MCF 10A (cell line): ENCODE measurements at places on chromosomes 4 and X. TPM values are rescaled to one million over a fixed set of nuclear protein-coding genes. Genes with fewer than 3 reads are reported as not detected.

- DNase-seq: no peak
- H3K4me3 ChIP-seq: no peak overlapping the region
- H3K4me1 ChIP-seq: no peaks in the 10 kb centered on the region
- H3K27ac ChIP-seq: no peak overlapping the region
- H3K36me3 ChIP-seq: no peaks in the 10 kb centered on the region
These were observed 343.4 kb upstream of the RASGEF1B start for GRCh38 chr4:81814987-81815541.

GRCh38 chrX:14015294-14015693, 14.4 kb downstream of the GEMIN8 start:
- H3K4me3 ChIP-seq: no peak overlapping the region
- no peak for DNase-seq
- H3K27ac ChIP-seq: no peak overlapping the region
- H3K36me3 ChIP-seq: peaks cover 42% of the 10 kb centered on the region

DNA sequence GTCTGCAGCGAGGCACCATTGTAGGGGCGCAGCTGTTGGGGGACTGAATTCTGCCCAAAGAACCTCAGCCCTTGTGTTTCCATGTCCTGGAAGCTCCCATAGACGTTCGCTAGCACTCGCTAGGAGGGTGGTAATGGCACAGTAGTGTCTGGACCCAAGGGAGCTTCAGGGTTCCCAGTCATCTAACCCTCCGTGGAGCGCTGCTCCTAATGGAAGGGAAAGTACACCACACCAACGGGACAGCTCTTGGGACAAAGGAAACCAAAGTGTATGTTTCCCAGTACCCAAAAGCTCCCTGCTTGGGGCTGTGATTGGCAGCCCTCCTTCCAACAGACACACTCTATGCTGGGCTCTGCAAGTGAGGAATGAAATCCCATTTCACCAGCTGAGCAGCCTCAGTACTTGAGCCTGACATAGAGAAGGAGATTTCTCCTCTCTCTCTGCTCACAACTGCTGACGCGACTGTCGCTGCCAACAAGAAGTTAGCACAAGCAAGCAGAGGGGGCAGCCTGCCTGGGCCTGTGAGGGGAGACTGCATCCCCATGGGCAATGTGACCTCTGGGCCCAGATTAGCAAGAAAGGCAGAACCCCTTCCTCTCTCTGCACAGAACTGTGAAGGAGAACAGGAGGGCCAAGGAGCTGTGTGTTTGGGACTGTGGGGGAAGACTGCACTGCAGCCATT, 67.6 kb upstream of the SMARCAD1 start:
- no peaks in the 10 kb centered on the region for H3K4me1 ChIP-seq
- no peak overlapping the region for H3K27ac ChIP-seq
- H3K27me3 ChIP-seq: no peaks in the 10 kb centered on the region
- DNase-seq: no peak
- H3K36me3 ChIP-seq: no peaks in the 10 kb centered on the region

GRCh38 chrX:121161501-121161933, 114.1 kb downstream of the GLUD2 start:
- no peaks in the 10 kb centered on the region for H3K27me3 ChIP-seq
- H3K4me1 ChIP-seq: no peaks in the 10 kb centered on the region
- no peak overlapping the region for H3K27ac ChIP-seq
- DNase-seq: no peak
- no peak overlapping the region for H3K4me3 ChIP-seq

- H3K4me1 ChIP-seq: no peaks in the 10 kb centered on the region
- H3K27me3 ChIP-seq: no peaks in the 10 kb centered on the region
- DNase-seq: no peak
- no peak overlapping the region for H3K27ac ChIP-seq
- no peak overlapping the region for H3K4me3 ChIP-seq
- H3K36me3 ChIP-seq: peaks cover 45% of the 10 kb centered on the region
These were observed 53.1 kb downstream of the GAK start for GRCh38 chr4:878796-879728.

CLGN gene
- 10.7 and 37.6 TPM in 2 replicates for total RNA-seq

RTL3 gene
- not detected in 2 replicates for total RNA-seq

VCX3B gene
- total RNA-seq: not detected in 2 replicates
